ENCODE measurements at places on chromosomes 7 and 10. TPM values are rescaled to one million over a fixed set of nuclear protein-coding genes. Genes with fewer than 3 reads are reported as not detected.

CTTNBP2 gene
- 0.16 TPM for total RNA-seq

SPDYE9 gene
- total RNA-seq, result not detected

LBX1 gene
- not detected for total RNA-seq

ARID5B gene
- total RNA-seq, result 54.3 TPM

GRCh38 chr7:78261302-78261701 lies 462.7 kb downstream of the PHTF2 start:
- no peak overlapping the region for H3K4me3 ChIP-seq
- H3K27me3 ChIP-seq, result no peaks in the 10 kb centered on the region
- H3K36me3 ChIP-seq, result no peaks in the 10 kb centered on the region
- no peaks in the 10 kb centered on the region for H3K4me1 ChIP-seq
- DNase-seq, result no peak

DNA sequence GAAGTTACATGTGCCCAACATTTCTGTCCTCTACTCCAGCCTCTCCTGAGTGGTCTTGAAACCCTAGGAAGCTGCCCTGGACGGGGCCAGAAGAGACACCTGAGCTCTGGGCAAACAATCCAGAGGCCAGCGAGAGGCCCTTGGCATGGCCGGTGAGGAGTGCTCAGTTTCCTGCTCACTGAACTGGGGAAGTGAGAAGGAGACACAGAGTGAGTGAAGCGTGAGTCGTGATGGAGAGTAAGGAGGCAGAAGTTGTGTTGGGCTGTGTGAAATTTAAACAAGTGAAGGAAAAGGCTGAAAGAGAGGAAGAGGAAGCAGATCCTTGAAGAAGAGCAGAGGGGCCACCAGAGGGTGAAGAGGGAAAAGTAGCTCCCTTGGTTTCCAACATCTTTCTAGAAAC lies 73.2 kb downstream of the WNT2 start:
- no peak overlapping the region for H3K4me3 ChIP-seq
- no peaks in the 10 kb centered on the region for H3K27me3 ChIP-seq
- no peak overlapping the region for H3K27ac ChIP-seq
- no peak for DNase-seq

DNA sequence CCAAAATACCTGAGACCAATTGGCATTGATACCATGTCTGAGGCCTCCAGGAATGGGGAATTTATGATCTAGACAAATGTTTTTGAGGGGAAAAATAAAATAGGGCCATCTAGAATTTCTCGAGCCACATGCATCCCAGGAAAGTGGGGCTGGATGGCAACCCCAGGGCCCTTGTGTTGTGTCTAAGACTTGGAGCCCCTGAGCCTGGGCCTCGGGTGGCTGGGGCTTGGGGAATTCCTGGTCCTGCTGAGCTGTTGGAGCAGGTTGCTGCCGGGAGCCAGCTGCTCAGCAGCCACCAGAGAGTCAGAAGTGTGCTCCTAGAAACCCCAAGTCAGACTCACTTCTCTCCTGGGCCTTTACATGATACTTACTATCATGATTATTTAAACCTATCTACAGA lies 172.9 kb downstream of the WDR37 start:
- no peak overlapping the region for H3K27ac ChIP-seq
- H3K27me3 ChIP-seq, result no peaks in the 10 kb centered on the region
- DNase-seq, result no peak
- H3K36me3 ChIP-seq, result no peaks in the 10 kb centered on the region

DNA sequence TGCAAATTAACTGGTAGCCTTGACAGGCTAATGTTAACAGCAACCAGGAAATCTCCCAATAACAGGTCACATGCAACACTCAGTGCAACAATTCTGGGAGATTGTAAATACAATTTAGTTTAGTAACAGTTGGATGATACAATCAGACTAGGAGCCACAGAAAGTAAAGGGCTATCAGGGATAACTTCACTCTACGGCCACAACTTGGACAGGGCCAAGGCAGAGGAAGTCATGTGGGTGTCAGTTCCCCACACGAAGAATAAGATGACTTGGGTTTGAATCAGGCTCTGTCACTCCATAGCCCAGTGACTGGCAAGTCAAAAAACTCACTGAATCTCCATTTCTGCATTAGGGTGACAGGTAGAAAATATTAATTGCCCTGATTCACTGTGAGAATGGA lies 217.3 kb upstream of the CCDC6 start:
- no peak overlapping the region for H3K4me3 ChIP-seq
- no peak for DNase-seq
- H3K27ac ChIP-seq, result no peak overlapping the region
- H3K36me3 ChIP-seq, result no peaks in the 10 kb centered on the region
- H3K4me1 ChIP-seq, result no peaks in the 10 kb centered on the region

DNA sequence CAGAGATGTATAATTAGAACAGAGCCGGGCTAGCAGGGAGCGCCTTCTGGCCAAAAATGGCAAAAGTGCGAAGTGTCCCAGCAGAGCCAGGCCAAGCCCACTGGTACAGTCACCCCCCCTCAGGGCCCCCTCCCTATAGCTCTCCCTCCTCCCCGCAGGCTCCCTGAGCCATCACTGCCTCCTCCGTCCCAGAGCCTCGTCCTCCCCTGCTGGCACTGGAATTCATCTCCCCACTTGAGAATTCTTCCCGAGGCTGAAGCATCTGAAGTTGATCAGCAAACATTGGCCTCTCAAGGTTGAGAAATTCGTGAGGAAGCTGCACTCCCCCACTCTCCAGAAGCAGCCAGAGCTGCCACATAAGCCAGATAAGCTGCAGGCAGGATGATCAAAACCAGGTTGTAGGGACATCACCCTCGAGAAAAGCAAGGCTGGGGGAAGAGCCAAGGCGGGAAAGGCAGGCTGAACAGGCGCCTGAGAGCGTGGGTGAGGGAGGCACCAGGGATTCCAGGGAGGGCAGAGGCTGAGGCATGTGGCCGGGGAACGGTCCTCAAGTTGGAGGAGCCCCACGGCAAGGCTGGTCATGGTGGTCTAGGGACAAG lies 23.4 kb downstream of the CAMK2G start:
- H3K27me3 ChIP-seq, result no peaks in the 10 kb centered on the region
- peaks cover 6% of the 10 kb centered on the region for H3K4me1 ChIP-seq
- no peak for DNase-seq
- no peak overlapping the region for H3K27ac ChIP-seq
- peaks cover 35% of the 10 kb centered on the region for H3K36me3 ChIP-seq

DNA sequence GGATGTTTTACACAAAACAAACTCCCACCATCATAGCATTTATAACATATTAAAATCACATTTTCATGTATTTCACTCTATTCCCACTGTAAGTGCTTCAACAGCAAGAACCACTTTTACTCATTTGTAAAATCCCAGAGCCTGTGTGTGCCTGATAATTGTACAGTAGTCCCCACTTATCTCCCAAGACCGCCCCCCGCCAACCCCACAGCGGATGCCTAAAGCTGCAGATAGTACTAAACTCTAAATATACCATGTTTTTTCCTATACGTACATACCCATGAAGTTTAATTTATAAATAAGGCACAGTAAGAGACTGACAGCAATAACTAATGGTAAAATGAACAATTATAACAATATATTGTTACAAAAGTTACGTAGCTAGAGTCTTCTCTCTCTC lies 33.5 kb downstream of the EZH2 start:
- H3K27me3 ChIP-seq, result no peaks in the 10 kb centered on the region
- H3K27ac ChIP-seq, result no peak overlapping the region
- peaks cover 4% of the 10 kb centered on the region for H3K4me1 ChIP-seq
- H3K36me3 ChIP-seq, result no peaks in the 10 kb centered on the region

DNA sequence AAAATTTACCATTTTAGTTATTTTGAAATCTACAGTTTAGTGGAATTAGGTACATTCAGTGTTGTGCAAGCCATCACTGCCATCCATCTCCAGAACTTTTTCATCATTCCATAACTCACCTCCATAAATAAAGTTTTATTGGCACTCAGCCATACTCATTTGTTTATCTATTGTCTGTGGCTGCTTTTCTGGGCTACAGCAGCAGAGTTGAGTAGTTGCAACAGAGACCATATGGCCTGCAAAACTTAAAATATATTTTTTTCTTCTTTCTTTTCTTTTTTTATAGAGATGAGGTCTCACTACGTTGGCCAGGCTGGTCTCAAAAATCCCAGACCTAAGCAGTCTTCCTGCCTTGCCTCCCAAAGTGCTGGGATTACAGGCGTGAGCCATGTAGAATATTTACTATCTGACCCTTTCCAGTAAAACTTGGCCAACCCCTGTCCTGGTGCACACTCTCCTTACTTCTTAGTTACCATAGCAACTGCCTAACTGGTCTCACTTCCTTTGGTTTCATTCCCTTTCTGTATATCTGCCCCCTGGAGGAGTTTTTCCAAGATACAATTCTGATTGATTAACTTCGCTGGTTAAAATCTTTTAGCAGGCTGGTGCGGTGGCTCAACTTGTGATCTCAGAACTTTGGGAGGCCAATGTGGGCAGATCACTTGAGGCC lies 133.2 kb downstream of the CUX1 start:
- H3K27me3 ChIP-seq, result no peaks in the 10 kb centered on the region
- no peak overlapping the region for H3K27ac ChIP-seq
- H3K36me3 ChIP-seq, result no peaks in the 10 kb centered on the region
- H3K4me3 ChIP-seq, result no peak overlapping the region
- H3K4me1 ChIP-seq, result no peaks in the 10 kb centered on the region

DNA sequence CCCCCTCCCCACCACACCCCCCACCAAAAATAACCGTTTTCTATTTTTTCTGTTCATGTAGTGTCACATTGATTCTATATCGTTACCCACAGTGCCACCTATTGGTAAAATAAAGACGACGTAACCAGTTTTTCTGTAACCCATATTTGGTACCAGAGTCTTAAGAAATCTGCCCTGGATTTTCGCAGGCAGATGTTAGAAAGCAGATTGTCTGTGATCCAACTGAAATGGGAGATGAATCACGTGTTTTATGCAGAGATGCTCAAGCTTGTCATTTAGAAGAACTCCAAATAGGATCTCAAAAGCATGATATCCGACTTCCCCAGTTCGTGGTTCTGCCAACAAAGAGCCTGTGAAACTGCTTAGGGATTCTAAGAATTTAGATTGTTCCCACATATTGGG lies 261.1 kb upstream of the CSTF2T start:
- no peaks in the 10 kb centered on the region for H3K36me3 ChIP-seq
- H3K4me3 ChIP-seq, result no peak overlapping the region
- H3K4me1 ChIP-seq, result no peaks in the 10 kb centered on the region
- peak; percentile 34 for DNase-seq
- no peak overlapping the region for H3K27ac ChIP-seq

GRCh38 chr7:93861325-93861949 lies 29.1 kb downstream of the TFPI2 start:
- H3K4me3 ChIP-seq, result no peak overlapping the region
- H3K4me1 ChIP-seq, result no peaks in the 10 kb centered on the region
- no peaks in the 10 kb centered on the region for H3K27me3 ChIP-seq
- H3K27ac ChIP-seq, result no peak overlapping the region

DNA sequence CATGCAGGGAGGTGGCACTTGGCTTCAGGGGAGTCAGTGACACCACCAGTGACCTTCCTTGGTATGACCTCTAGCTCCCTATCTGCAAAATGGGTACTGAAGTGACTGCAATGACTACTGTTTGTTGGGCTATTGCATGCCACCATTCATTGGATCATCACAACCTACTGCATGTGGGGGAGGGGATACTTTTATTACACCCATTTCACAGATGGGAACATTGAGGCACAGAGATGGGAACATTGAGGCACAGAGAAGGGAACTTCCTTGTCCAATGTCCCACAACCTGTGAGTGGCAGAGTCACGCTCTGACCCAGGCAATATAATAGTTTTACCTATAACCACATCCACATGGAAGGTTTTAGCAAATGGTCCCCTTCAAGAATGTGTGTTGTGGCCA lies 12.2 kb upstream of the MYH16 start:
- no peaks in the 10 kb centered on the region for H3K27me3 ChIP-seq
- no peaks in the 10 kb centered on the region for H3K4me1 ChIP-seq
- no peak overlapping the region for H3K27ac ChIP-seq

- DNase-seq, result no peak
- no peak overlapping the region for H3K4me3 ChIP-seq
- no peaks in the 10 kb centered on the region for H3K4me1 ChIP-seq
- no peak overlapping the region for H3K27ac ChIP-seq
- H3K27me3 ChIP-seq, result no peaks in the 10 kb centered on the region
Measured at GRCh38 chr10:122504610-122504950, 43.2 kb downstream of the HTRA1 start.
